ENCODE measurements at places on chromosomes 4 and X. TPM values are rescaled to one million over a fixed set of nuclear protein-coding genes. Genes with fewer than 3 reads are reported as not detected.

BEND2 gene
- total RNA-seq, result not detected

NUDT11 gene
- 2.4 TPM for total RNA-seq

DMRTC1 gene
- not detected for total RNA-seq

VCX3A gene
- not detected for total RNA-seq

TLR1 gene
- 1.5 TPM for total RNA-seq

SCARB2 gene
- 4.6 TPM for total RNA-seq

ZNF732 gene
- total RNA-seq, result 0.09 TPM

GAGE13 gene
- not detected for total RNA-seq

USP17L27 gene
- not detected for total RNA-seq

EMCN gene
- total RNA-seq, result not detected

JCHAIN gene
- not detected for total RNA-seq

SORBS2 gene
- total RNA-seq, result not detected

LRAT gene
- not detected for total RNA-seq

NCAPG gene
- total RNA-seq, result 82.8 TPM

SMIM31 gene
- total RNA-seq, result not detected

FGD1 gene
- total RNA-seq, result 0.28 TPM

NAA11 gene
- not detected for total RNA-seq

RADX gene
- 9.3 TPM for total RNA-seq

ZIC3 gene
- total RNA-seq, result not detected

VGLL1 gene
- total RNA-seq, result not detected

PLAC1 gene
- not detected for total RNA-seq

SPANXD gene
- not detected for total RNA-seq

REELD1 gene
- 0.16 TPM for total RNA-seq

PGAM4 gene
- total RNA-seq, result not detected

PRDM5 gene
- 0.05 TPM for total RNA-seq

ANXA10 gene
- total RNA-seq, result not detected

FOXP3 gene
- 17.9 TPM for total RNA-seq

HMGB3 gene
- total RNA-seq, result 26.5 TPM

MTHFD2L gene
- total RNA-seq, result 6.4 TPM

XKRX gene
- total RNA-seq, result 0.78 TPM

S100G gene
- total RNA-seq, result not detected

ZNF674 gene
- 2.0 TPM for total RNA-seq

CT45A10 gene
- not detected for total RNA-seq

NLRP2B gene
- not detected for total RNA-seq

TCEAL7 gene
- total RNA-seq, result not detected

PWWP3B gene
- not detected for total RNA-seq

BMPR1B gene
- not detected for total RNA-seq
